ENCODE measurements at places on chromosomes 4 and X.
A peak's percentile ranks its signal among the peaks of the same experiment; 100 is the strongest.

DNA sequence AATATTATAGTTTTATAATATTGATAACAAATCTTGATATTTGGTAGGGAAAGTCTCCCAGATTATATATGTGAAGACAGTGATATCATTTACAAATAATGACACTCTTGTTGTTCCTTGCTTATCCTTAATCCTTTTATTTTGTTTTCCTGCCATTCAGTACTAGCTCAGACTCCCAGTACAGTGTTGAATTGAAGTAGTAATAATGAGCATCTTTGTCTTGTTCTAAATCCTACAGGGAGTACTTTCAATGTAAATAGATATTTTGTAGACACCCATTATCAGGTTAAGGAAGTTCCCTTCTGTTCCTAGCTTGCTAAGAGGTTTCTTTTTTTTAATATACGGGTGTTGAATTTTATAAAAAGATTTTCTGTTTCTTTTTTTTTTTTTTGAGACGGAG is 33.0 kb downstream of the WWC2 start:
- no peak for DNase-seq

GRCh38 chrX:29662759-29663503 is 552.4 kb upstream of the MAGEB2 start:
- no peak for DNase-seq

GRCh38 chr4:38162240-38162784 is 202.1 kb downstream of the PTTG2 start:
- DNase-seq = no peak

DNA sequence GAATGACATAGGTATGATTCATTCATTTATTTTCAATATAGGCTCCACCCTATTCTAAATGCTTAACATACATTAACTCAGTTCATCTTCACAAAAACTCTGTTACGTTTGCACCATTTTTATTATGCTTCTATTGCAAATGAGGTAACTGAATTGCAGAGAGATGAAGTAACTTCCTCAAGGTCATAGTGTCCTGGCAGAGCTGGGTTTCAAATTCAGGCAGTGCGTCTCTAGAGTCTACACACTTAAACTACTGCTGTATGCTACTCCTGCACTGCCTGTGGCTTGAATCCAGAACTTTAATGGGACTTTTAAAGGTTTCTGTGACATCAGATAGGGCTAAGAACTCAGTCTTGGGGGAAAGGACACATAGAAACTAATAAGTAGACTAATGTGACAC is 413.4 kb downstream of the UBE2NL start:
- no peak for DNase-seq

GRCh38 chr4:77493829-77494551 is 111.6 kb upstream of the CXCL13 start:
- no peak for DNase-seq

DNA sequence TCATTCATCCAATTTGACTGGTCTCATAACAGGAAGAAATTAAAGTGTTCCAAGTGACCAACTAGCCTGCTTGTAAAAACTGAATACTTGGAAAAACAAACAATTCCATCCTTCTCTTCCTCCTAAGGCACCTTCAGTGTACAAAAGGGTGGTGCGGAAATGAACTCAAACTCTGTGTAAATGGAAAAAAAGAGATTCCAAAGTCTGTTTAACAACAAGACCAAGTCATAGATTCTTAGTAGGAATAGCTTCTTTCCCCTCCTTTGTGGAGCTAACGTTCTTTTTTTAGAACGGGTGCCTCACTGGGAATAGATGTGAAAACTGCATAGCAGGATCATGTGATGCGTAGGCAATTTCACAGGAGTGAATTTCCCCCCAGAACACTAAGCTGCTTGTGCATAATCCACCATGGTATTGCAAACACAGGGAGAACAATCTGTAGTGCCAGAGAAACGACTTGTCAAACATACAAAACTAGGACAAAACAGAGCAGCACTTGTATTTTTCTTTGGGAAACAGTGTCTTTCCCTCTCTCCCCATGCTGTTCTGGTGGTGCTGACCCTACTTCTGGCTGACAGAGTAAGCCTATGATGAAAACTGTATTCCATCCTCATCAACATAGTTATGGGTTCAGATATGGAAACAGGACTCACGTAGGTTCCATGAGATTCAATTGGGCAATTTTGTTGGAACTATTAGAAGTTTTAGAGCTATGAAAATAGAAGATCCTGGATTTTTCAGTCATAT is 13.2 kb upstream of the SOD3 start:
- DNase-seq = no peak

DNA sequence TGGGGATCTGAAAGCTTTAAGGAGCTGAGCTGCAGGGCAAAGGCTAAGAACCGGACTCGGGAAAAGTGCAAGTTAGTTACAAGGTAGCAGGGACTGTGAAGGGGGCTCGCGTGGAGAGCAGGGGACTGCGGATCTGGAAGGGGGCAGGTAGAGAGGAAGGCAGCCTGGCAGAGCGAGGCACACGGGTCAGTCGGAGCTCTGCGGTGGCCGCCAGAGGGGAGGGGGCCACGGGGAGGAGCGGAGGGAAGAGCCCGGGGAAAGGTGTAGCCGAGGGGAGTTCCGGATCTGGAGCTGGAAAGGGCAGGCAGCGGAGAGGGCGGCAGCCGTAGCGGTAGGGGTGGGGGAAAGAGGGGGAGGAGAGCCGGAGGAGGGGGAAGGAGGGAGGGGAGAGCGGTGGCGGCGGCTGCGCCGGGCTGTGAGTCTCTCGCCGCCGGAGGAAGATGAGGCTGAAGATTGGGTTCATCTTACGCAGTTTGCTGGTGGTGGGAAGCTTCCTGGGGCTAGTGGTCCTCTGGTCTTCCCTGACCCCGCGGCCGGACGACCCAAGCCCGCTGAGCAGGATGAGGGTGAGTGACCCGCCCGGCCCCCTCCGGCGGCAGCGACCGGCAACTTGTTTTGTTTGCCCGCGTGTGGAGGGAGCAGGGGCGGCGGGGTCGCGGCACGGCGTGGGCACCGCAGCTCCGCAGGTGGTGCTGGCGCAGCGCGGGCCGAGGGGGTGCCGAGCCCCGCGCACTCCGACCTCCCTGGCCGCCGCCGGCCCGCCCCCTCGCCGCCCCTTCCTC is at the start of gene GALNT7:
Gene GALNT7, plus strand, starts transcription at position 416 of the 782 bp plus-strand sequence. Its CDS starts 25 bp downstream, at position 441.
- peak; percentile 67 for DNase-seq

DNA sequence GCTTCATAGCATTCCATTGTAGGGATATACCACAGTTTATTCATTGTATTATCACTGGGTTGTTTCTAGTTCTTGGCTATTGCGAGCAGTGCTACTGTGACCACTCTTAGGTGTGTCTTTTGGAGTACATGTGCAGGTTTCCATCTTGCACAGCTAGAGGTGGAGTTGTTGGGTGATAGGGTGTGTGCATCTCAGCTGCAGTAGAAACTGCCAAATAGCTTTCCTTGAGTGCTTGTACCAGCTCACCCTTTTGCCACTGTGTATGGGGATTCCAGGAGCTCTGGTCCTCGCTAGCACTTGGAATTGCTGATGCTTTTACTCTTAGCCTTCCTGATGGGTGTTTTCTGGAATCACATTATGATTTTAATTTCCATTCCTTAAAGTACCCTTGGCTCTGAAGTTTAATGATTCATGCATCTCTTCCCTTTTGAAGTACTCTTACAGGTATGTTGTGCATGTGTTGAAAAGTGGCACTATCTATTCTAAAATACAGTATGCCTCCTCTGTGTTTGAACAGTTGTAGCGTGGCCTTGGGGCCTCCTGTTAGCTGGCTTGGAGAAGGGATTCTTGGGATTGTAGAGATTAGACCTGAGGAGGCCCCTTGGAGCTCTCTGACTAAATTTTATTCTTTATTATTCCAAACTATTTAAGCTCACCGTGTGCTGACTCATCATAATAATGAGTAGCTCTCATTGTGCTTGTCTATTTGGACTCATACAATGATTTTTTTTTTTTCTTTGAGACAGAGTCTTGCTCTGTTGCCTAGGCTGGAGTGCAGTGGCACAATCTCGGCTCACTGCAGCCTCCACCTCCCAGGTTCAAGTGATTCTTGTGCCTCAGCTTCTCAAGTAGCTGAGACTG is 38.4 kb downstream of the HTT start:
- no peak for DNase-seq

DNA sequence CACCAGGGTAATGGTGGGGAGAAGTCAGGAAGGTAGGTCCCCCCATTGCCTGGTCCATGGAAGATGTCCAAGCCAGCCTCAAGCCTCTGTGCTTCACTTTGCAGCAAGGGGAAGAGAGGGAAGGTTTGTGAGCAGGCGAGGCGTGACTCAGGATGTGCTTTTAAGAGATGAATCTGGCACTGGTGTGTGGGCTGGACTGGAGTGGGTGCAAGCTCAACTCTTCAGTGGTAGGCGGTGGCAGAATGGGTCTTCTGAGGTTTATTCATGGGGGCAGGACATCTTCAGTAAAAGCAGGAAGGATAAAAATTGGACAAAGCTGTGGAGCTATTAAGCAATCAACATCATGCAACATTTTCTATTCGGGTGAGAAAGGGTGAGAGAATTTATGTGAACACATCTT is 19.4 kb downstream of the GPM6B start:
- no peak for DNase-seq

- DNase-seq = peak; percentile 94
These were observed 720 bp downstream of the RPL10 start for GRCh38 chrX:154398668-154399526.

DNA sequence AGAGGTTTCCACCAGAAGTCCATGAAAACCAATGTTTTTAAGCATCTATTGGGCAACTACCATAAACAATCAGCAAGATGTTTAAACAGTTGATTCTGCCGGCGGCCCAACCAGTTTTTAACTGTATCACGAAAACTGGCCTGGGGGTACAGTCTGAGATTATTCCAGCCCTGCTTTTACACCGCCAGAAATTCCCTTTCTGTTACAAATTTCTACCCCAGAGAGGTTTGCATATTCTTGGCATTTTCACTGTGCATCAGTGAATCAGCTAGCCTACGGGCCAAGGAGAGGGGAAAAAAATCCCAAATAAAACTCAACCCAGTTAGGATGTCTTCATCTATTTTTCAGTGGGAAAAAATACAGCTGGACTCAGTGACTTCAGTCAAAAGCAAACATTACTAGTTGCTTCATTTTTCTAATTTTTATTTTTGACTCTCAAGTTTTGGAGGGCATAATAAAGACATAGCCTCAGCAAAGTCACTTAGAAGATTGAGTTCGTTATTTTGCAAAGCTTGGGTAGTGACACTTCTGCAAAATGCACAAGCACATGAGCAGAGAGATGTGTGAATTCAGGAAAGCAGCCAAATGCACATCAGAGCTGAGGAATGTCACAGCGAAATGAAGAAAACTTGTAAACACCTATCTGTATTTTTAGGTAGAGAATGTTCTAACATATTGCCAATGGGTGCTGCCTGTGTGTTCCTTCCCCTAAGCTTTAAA is 167.8 kb upstream of the GK2 start:
- DNase-seq = peak; percentile 51

DNA sequence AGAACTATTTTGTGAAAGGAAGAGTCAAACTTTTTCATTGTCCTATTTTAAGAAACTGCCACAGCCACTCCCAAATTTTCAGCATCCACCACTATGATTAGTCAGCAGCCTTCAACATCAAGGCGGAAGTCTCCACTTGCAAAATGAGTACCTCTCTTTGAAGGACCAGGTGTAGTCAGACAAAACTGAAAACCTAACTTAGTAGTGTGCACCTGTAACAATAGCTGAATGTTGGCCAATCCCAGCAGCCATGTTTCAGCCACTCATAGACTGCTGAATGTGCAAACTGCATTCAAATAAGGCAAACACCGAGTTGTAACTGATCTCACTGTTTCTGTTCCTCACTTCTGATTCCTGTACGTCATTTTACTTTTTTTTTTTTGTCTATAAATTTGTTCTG is 341.1 kb downstream of the IL15 start:
- no peak for DNase-seq

- DNase-seq = no peak
These were observed 11.3 kb upstream of the PHKA2 start for GRCh38 chrX:18995221-18995620.

DNA sequence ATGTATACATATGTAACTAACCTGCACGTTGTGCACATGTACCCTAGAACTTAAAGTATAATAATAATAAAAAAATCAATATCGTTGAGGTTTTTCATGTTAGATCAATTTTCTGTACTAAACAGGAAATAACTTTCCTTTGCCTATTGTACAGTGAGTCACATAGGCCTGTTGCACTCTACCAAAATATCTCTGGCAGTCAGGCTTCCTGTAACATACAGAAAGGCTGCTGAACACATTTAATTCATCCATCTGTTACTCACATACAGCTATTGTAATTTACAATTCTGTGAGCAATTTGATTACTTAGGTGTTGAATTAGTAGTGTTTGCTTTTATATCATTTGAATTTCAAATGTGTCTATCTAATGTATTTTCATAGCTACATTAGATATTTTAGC is 427.8 kb downstream of the TMA16 start:
- DNase-seq = no peak

Measured in right cardiac atrium (tissue), 5 donors.